ENCODE measurements at places on chromosomes 4 and X.

- peak; percentile 5 for DNase-seq
Measured at GRCh38 chrX:53190363-53190960, 34.5 kb downstream of the KDM5C start.

DNA sequence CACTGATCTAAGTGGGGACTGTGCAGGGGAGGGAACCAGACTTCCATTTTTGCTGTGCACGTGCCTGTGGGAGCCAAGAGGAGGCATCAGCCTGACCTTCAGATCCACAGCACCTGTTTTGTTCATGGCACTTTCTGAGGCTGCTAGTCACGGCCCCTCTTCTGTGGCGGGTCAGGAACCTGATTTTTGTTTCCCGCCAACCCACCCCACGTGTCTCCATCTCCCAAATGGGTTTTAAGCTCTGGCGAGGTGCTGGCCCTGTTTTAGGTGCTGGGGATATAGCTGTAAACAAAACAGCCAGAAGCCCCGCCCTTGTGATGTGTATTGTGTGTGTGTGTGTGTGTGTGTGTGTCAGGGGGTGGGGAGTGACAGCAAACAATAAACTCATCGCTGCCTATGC, 60.4 kb upstream of the GRPEL1 start:
- no peak for DNase-seq

DNA sequence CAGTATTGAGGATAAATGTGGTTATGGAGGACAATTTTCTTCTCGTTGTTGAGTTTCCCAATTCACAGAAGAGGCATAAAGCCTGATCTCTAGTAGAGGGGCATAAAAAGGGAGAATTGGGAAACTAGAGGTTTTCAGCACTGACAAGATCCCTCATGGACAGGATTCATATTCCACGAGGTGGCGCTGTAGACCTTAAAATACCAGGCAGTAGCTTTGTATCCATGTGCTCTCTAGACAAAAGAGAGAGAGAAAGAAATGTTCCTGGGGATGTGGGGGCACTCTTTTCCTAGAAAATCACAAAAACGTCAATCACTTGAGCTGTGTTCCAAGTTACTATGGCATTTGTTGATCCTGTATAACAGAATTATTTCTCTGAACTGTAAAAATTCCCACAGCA, 128.3 kb downstream of the MAGEE1 start:
- peak; percentile 79 for DNase-seq

DNA sequence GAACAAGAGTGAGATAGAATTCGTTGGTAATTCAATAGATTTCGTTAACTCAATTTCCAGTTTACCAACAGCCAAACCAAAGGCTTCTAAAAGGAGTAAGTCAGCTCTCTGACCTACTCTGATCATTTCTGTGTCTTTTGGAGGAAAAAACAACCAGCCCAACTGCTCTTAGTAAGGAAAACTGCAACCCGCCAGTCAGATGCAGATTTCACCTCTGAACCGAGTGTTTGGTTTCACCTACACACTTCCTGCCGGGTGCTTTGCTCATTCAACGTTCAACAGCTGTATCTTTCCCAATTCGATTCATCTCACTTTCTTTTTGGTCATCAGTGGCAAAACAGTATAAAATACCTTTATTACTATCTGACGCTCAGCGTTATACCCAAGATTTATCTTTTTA, 24.5 kb downstream of the TMSB4X start:
- DNase-seq: peak; percentile 52

DNA sequence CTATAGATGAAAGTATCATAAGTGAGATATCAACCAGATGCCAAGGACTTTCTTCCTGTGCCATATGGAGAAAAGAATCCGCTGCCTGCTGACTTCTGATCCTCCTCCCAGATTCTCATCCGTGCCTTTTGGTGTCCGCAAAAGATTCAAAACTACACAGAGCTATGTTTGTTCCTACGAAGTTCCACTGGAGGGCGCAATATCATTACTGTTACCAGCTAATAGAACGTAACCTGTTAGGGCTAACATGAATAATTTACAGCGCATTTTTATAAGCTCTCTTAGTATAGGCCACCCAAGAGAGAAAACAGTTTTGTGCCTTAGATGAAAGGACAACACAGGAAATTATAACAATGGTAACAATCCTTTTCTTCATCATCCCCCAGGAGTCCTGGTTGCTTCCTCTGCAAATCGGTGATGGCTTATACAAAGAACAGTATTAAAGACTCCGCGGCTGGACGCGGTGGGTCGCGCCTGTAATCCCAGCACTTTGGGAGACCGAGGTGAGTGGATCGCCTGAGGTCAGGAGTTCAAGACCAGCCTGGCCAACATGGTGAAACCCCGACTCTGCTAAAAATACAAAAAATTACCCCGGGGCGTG, 22.8 kb upstream of the CENPVL3 start:
- DNase-seq: peak; percentile 58

DNA sequence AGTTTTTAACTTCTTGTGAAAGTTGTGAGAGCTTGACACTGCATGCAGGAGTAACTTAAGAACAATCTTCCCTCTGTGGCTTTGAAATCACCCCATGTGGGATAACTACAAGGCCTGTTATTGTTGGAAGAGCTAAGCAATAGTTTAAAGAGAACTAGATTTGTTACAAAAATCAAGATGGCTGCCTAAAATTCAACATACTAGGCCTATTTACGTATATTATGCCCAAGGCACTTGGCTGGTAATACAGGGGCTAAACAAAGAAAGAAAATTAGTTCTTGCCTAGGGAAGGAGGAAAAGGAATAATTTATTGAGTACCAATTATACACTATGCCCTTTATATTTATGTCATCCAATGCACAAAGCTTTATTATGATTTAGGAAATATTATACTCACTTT, 36.1 kb downstream of the DMD start:
- DNase-seq: no peak

- no peak for DNase-seq
Measured at GRCh38 chr4:7680731-7681130, 246.0 kb upstream of the PSAPL1 start.

- DNase-seq: no peak
Measured at GRCh38 chrX:36198575-36198974, 279.0 kb downstream of the CFAP47 start.

- DNase-seq: peak; percentile 46
Measured at GRCh38 chr4:20194123-20195013, 57.3 kb upstream of the SLIT2 start.

GRCh38 chr4:16846540-16847117, 51.8 kb downstream of the LDB2 start:
- DNase-seq: no peak

DNA sequence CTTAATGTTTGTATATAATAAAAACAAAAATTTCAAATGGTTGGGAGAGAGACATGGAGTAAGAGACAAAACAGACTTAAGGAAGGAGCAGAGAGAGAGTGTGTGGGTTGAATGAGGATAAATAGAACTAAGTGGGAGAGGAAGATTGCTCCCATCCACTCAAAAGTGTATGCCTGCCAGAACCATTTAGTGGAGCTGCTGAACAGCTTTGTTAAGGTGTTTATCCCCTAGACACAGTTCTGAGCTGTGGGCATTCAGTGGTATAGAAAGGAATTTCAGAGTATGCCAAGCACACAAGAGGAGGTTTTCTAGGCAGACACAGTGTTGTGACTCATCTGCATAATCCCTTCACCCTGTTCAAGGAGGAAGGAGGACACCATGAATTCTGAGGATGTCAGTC, 508.6 kb upstream of the EPHA5 start:
- DNase-seq: no peak

- DNase-seq: peak; percentile 96
Measured at GRCh38 chr4:40316782-40317635, 18.1 kb upstream of the CHRNA9 start.

DNA sequence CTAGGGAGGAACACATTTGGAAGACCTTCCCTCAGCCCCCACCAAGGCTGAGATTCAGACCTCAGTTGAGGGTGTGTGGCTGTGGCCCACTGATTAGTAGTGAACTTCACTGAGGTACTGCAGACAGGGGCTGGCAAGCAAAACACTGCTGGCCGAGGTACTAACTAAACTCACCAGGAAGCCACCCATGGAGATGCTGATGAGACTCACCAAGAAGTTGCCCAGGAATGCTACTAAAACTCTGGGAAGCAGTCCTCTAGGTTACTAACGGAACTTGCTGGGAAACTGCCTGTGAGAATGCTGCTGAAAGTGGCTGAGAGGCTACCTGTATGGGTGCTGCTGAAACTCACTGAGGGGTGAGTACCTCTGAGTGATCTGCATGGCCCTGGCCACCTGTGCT, 372.4 kb upstream of the RPS6KA3 start:
- no peak for DNase-seq

GRCh38 chr4:46386570-46386969, 3.4 kb downstream of the GABRA2 start:
- DNase-seq: no peak

GRCh38 chr4:52196606-52197130, 145.6 kb downstream of the SPATA18 start:
- no peak for DNase-seq
